ENCODE measurements at places on chromosomes 1 and 21. TPM values are rescaled to one million over a fixed set of nuclear protein-coding genes. Genes with fewer than 3 reads are reported as not detected.

GAS5 gene
- 202 TPM for total RNA-seq

SLC44A5 gene
- total RNA-seq, result 0.47 TPM

FAM229A gene
- 0.79 TPM for total RNA-seq

FAAH gene
- total RNA-seq, result 0.30 TPM

S100A8 gene
- not detected for total RNA-seq

TCHH gene
- total RNA-seq, result not detected

GCSAML gene
- not detected for total RNA-seq

BLACAT1 gene
- 0.07 TPM for total RNA-seq

CNKSR1 gene
- not detected for total RNA-seq

TCP10L gene
- not detected for total RNA-seq

NCAM2 gene
- 0.05 TPM for total RNA-seq

SPATA1 gene
- 0.25 TPM for total RNA-seq

SELENBP1 gene
- 1.9 TPM for total RNA-seq

KRTAP13-2 gene
- total RNA-seq, result not detected

POU3F1 gene
- not detected for total RNA-seq

OR2W3 gene
- total RNA-seq, result not detected

PLCH2 gene
- not detected for total RNA-seq

SLC30A2 gene
- 0.15 TPM for total RNA-seq

CFHR1 gene
- not detected for total RNA-seq

DNASE2B gene
- not detected for total RNA-seq

AMY1C gene
- total RNA-seq, result not detected

VAMP3 gene
- 183 TPM for total RNA-seq

SLC25A34 gene
- 0.05 TPM for total RNA-seq

TTC22 gene
- total RNA-seq, result not detected

Measured in mammary microvascular endothelial cell (primary cell).